DND-41 (cell line): ENCODE measurements at places on chromosomes 2 and 18.

DNA sequence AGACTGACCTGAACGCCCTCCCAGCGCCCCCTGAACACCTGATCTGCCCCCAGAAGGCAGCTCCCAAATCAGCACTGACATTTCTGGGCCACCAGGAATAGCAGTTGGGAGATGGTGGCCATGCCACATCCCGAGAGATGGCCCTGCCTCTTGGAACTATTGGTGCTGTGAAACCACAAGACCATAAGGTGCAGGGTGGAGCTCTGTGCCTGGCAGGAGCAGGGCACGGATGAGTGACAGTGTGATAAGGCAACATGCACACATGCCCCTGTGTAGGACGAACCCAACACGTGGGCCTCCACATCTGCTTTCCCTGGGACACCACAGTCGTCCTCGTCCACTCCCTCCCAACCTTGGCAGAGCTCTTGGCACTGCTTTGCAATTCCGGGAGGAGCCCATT is 26.9 kb downstream of the ANO7 start:
- DNase-seq = no peak

- DNase-seq = no peak
Observed at GRCh38 chr2:14779252-14779651, 146.7 kb downstream of the LRATD1 start.

DNA sequence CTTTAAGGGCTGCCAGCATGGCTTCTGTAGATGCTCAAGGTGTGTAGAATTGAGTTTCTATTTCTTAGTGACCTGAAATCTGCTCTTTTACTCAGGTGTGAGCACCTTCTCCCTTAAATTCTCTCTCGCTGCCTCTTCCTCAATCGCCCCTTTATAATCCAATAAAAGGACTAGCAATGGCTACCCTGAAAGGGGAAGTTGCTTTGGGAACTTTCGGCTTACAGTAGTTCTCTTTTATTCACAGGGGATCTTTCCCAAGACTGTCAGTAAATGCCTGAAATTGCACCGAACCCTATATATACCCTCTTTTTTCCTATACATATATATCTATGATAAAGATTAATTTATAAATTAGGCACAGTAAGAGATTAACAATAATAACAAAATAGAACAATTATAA is 121.8 kb downstream of the ACTR3 start:
- no peak for DNase-seq

DNA sequence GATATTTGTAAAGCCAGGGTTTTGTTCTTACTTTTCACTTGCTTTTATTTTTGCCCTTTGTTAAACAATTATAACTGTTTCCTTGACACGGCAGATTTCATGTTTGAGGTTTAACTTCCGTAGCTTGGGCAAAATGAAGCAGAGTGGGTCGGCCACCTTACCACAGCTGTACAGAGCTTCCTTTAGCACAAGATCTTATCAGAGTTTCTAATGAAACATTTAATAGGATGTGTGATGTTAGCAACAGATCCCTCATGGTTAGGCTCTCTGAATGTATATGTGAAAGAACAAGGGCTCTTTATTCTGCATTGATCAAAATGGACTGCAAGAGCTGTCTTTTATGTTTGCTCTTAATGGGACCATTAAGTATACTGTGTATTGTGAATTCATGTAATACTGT is 22.3 kb downstream of the RNF125 start:
- peak; percentile 83 for DNase-seq

- no peak for DNase-seq
Observed at GRCh38 chr2:33497221-33497650, 20.8 kb downstream of the RASGRP3 start.

GRCh38 chr2:215621381-215621780 is 185.5 kb upstream of the FN1 start:
- no peak for DNase-seq
